ENCODE measurements at places on chromosomes 6 and 20.

DNA sequence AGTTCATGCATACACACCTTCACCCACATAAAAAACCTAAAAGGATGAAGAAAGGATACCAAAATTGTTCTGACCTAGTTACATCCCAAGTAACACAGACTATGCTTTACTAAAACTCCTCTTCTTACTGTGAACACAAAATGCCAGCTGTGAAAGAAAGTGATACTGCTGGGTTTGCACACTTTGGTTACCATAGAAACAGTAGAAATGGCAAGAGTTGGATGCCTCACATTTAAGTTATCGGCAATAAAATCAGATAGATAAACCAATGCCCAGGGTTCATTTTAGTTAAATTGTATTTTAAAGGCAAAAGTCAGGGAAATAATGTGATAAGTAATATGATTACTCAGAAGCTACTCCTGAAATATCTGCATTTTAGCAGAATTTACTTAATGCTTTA lies 161.9 kb downstream of the CDK19 start:
- no peak for DNase-seq

DNA sequence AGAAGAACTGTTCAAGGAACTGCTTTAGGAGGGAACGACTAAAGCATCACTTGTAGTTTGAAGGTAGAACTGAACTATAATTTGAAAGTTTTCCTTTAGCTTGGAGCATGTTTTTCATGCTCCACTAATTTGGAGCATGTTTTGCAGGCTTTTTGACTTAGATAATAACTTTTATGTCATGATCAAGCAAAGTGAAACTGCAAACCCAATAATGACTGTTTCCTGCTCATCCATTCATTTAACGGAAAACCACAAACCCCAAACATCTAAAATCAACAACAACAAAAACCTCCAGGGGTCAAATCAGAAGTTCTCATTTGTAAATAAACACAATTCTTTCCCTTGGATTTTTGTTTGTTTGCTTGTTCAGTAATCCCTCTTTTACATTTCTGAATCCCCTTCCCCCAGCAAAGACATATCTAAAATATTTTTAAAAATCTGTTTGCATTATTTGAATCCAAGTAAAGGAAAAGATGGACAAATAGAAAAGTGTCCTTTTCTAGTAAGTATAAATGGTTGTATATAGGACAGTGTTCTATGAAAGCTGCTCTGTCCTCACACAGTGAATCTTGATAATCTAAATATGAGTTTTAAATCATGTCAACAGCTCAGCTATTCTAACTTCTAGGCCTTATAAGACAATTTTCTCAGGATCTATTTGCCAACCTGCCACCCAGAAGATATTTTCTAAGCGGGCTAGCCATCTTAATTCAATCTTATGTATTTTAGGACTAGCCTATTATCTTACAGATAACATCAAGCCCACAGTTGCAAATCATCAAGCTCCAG lies 2.6 kb downstream of the SIM1 start:
- no peak for DNase-seq

GRCh38 chr6:137880746-137881521 lies 13.9 kb downstream of the TNFAIP3 start:
- no peak for DNase-seq

DNA sequence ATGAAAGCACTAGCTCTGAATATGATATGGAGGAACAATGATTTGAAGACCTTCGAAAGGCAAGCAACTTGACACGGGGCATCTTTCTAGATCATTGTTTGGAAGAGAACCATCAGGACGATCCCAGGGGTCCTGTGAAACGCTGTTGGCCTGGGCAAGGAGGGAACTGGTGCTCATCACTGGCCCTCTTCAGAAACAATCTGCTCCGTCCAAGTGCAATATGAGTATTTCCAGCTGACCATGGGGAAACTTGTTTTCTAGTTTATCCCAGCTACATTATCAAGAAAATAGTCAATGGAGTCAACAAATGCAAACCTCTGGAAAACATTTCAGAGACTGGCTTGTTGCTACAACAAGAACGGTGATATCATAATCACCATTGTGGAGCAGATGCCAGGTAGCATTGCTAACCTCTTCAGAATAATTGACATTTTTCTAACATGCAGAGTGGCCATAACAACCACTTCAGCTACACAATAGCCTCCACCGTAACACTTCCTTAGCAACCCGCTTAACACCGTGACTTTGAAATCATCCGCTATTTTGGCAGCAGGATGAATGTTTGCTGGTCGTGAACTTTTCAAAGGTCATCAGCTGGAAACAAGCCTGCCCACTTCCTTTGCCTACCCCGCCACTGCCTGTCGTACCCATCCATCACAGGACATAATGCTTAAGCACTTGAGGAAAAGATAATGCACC lies 112.0 kb upstream of the PDE10A start:
- no peak for DNase-seq

DNA sequence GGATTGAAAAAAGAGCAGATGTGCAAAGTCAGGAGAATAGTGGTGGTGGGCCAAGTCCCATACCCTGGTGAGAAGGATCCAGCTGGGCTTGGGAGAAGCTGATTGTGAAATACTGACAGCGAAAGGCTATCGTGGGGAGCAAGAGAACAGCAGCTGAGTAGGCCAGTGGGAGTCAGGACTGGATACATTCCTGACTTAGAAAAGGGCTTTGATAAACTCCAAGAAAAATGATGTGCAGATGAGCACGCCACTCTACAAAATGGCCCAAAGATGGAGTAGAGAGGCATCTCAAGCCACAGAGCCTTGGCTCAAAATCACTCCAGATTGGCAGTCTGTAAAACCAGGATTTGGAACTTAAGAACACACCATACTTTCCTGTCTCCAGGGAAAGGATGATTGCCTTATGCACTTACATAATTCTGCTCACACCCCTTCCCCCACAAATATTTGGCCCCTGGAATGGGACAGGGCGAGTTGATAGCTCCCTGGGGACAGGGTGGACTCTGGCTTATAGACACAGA lies 578.7 kb downstream of the MAFB start:
- no peak for DNase-seq

- DNase-seq = no peak
Measured at GRCh38 chr6:119535332-119535731, 185.8 kb upstream of the MAN1A1 start.

DNA sequence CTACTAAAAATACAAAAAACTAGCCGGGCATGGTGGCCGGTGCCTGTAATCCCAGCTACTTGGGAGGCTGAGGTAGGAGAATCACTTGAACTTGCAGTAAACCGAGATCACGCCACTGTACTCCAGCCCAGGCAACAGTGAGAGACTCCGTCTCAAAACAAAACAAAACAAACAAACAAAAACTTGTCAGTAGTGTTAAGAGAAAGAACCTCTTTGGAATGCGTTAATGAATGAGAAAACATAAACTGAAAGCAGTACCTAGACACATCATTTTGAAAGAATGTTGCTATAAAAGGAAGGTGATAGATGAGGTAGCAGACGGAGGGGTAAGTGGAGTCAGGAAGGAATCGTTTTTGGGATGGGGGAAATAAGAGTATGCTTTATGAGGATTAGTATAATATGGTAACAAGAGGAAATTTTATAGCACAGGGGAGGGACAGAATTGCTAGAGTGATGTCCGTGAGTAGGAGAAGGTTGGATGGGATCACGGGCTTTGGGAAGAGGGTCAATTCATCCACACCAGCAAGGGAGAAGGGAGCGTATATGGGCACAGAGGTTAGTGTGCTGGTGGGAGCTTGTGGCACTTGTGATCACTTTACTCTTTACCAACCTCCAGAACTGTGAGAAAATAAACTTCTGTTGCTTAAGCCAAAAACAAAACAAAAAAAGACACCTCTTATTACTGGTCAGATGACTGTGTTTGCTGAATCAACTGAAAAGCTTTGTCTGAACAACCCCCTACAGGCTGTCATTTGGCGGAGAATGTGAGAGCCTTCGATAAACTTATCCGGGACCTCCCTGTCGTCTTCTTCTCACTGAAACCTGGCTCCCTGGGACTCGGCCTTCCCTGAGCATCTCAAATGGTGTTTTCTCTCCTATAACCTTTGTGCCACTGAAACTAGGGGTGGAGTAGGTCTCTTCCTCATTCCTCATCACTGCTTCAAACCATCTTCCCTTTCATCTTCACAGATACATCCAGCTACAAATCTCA lies 48.9 kb upstream of the TFAP2A start:
- no peak for DNase-seq

DNA sequence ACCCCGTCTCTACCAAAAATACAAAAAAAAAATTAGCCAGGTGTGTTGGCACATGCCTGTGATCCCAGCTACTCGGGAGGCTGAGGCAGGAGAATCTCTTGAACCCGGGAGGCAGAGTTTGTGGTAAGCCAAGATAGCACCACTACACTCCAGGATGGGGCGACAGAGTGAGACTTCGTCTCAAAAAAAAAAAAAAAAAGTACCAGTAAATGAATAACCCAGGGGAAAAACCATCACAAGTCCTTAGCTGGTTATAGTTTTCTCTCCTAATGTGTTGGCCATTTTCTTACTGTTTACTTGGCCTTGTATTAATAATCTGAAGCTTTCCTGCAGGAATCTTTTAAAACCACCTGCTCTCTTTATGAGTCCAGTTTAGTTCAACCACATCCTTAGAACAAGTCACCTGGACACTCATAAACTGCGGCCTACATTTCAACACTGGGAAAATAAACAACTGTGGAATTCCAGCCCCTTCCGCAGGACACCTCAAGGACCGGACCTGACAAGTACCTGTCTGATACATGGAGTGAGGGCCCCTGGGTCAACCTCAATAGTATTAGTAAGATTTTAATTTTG lies 102.6 kb downstream of the ATP9A start:
- no peak for DNase-seq

GRCh38 chr6:20830576-20830975 lies 296.3 kb downstream of the CDKAL1 start:
- DNase-seq = no peak

GRCh38 chr6:51025082-51025777 lies 206.6 kb downstream of the TFAP2B start:
- DNase-seq = peak; percentile 45

- DNase-seq = no peak
Measured at GRCh38 chr6:21067521-21067920, 526.0 kb upstream of the SOX4 start.

- DNase-seq = no peak
Measured at GRCh38 chr6:144722925-144723324, 437.8 kb downstream of the UTRN start.

GRCh38 chr20:36210436-36211021 lies 25.7 kb upstream of the AAR2 start:
- DNase-seq = no peak

DNA sequence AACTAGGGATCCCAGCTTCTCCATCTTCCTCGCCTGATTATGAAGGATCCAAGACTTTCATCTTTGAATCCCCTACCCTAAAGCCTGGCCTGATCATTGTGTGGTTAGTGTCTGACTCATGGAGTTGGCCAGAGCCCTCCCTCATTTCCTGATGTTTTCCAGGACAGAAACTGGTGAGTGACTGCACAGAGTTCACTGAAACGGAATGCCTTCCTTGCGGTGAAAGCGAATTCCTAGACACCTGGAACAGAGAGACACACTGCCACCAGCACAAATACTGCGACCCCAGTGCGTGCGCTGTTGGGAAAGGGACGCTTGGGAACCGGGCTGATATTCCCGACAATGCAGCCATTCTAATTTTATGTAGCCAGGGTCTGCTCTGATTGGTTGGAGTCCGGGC lies 4.0 kb downstream of the CD40 start:
- no peak for DNase-seq

- DNase-seq = no peak
Measured at GRCh38 chr20:62577490-62577836, 64.8 kb upstream of the SLCO4A1 start.

- no peak for DNase-seq
Measured at GRCh38 chr6:122207794-122208193, 191.7 kb upstream of the HSF2 start.

GRCh38 chr6:158170656-158171081 lies 2.5 kb downstream of the GTF2H5 start:
- DNase-seq = no peak

GRCh38 chr20:13865791-13866351 lies 81.0 kb downstream of the NDUFAF5 start:
- no peak for DNase-seq

GRCh38 chr20:34896086-34896621 lies 19.7 kb downstream of the ACSS2 start:
- DNase-seq = no peak

- no peak for DNase-seq
Measured at GRCh38 chr20:62631336-62632308, 10.7 kb upstream of the SLCO4A1 start.
